ENCODE measurements at places on chromosomes 12 and 14. TPM values are rescaled to one million over a fixed set of nuclear protein-coding genes. Genes with fewer than 3 reads are reported as not detected.

DNA sequence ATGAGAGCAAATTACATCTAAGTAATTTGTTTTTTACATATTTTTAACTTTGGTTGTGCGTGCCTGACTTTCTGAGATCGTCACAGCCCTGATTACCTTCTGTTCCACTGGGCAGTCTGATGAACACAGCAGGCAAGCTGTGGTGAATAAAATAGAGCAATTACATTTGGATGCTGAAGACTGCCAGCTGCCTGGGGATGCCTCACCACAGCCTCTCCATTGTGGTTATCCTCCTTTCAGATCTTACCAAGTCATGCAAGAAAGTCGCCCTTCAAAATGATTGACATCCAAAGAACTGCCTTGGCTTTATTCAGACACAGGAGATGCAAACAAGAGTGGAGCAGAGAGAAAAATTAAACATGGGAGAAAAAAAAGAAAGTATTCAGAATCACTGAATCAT is 456.6 kb upstream of the TMPO start:
- DNase-seq, result no peak

GRCh38 chr12:48969833-48970701 is 1.5 kb downstream of the WNT10B start:
- no peak for DNase-seq

- peak; percentile 11 for DNase-seq
Observed at GRCh38 chr12:92363295-92364146, 217.9 kb upstream of the BTG1 start.

GRCh38 chr14:103879570-103880347 is 32.4 kb upstream of the PPP1R13B start:
- no peak for DNase-seq

GRCh38 chr14:22213120-22213519 is 375.9 kb downstream of the DAD1 start:
- DNase-seq, result no peak

DNA sequence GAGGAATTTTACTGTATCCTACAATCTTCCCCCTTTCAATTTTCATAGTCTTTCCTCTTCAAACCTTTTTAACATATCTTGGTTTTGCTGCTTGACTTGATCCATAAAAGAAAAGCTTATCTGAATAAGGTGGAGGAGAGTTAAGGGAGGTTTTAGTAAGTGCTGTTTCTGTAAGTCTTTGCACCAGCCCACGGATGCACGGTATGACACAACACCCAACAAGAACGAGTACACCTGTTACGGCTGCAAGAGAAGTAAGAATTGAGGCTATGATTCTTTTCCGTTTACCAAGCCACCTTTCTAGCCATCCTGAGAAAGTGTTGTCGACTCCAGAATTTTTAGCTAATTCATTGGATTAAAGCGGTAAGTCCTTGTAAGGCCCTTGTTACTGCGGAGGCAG is 26.1 kb upstream of the CPNE8 start:
- no peak for DNase-seq

- DNase-seq, result no peak
Observed at GRCh38 chr14:32587461-32587860, 258.4 kb downstream of the AKAP6 start.

GRCh38 chr12:90366286-90366685 is 588.7 kb downstream of the CCER1 start:
- DNase-seq, result no peak

- no peak for DNase-seq
Observed at GRCh38 chr12:81617915-81618314, 141.2 kb downstream of the PPFIA2 start.

GRCh38 chr12:87815771-87816585 is 213.2 kb downstream of the C12orf50 start:
- no peak for DNase-seq

- DNase-seq, result no peak
Observed at GRCh38 chr12:111574797-111575443, 24.2 kb downstream of the ATXN2 start.

GRCh38 chr12:119742700-119743099 is 74.8 kb downstream of the PRKAB1 start:
- no peak for DNase-seq

DNA sequence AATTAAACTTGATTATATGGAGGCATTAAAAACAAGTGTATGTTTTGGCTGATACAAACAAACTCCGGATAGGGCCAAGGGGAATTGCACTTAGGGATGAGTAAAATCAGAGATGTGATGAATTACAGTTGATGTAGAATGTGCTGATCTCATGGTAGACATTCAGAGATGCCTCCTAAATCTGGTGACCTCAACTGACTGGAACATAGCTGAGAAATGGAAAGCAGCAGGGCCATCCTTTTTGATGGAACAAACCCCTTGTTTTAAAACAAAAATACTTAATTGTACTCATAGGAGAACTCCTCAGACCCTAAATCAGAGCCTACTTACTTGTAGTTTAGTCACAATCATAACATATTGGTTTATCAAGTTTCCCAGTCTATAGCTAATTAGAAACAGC is 122.8 kb downstream of the C12orf75 start:
- DNase-seq, result no peak

DNA sequence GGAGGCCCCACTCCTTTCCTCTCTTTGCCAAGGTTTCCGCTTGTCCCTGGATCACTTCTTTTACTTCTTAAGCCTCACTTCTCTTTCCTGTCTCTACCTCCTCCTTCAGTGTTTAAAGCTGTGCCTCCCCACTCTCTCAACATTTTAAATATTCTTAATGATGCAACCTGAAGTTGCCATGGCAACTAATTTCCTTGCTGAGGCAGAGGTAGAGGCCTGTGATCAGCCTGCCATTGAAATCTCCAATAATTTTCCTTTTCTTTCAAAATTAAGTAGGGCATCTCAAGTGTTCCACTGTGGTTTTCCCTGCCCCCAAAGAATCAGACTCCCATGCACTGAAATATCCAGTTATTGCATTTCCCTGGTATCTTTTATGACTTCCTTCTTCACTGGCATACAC is 108.6 kb upstream of the VRK1 start:
- no peak for DNase-seq

DNA sequence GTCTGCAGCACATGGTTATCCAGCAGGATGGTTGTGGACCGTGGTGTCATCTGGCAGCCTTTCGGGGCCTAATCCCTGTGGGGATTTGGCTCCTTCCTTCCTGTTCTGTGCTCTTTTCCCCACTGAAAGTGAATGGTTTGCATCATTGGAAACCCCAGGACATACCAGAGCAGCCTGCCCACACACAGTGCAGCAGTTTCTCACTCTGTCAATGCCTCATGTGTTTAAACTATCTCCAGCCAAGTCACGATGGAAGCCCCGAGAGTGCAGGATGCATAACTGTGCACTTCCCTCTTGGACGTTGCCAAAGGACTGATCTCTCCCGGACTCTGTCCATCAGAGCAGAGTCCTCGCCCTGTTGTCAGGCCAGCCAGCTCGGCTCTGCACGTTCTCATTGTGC is 29.0 kb upstream of the AMN start:
- peak; percentile 2 for DNase-seq

- peak; percentile 20 for DNase-seq
Observed at GRCh38 chr12:38905480-38906351, at the start of gene CPNE8. TSS of gene CPNE8 (minus strand) at chr12:38905591. CDS start at chr12:38905534, 57 bp downstream.

- DNase-seq, result no peak
Observed at GRCh38 chr12:129001826-129002225, 148.5 kb downstream of the GLT1D1 start.

DNA sequence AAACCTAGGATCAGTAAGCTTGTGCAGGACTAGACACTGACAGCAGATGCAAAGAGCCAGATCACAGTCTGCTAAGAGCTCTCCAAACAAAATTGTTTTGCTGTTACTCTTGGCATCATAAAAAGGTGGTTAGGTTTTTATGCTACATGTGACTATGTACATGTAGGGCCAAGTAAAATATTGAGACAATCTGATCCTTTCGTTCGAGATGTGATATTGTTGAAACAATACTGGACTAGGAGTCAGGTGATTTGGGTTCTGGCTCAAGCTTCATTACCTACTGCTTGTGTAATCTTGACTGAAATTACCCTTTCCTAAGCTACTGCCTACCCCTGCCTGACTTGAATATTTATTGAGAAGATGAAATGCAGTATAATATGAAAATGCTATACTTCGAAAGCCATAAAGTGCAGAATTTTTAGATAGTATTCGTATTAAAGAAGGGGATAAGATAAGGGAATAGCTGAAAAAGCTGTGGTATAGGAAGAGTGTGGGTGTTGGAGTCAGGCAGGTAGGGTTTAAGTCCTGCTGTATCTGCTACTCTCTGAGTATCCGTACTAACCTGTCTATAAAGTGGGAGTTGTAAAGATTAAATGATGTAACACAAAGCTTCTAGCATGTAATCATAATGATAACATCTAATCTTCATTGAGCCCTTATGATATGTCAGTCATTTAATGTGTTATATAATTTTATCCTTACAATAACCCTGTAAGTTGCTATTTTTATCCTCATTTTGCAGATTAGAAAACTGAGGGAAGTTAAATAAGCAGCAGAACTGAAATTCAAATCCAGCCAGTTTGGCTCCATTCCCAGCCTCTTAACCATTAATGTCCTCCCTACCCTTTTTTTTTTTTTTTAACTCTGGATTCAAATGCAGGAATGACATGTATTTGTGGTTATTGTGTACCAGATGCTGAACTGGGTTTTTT is 38.6 kb upstream of the ATF1 start:
- DNase-seq, result no peak

DNA sequence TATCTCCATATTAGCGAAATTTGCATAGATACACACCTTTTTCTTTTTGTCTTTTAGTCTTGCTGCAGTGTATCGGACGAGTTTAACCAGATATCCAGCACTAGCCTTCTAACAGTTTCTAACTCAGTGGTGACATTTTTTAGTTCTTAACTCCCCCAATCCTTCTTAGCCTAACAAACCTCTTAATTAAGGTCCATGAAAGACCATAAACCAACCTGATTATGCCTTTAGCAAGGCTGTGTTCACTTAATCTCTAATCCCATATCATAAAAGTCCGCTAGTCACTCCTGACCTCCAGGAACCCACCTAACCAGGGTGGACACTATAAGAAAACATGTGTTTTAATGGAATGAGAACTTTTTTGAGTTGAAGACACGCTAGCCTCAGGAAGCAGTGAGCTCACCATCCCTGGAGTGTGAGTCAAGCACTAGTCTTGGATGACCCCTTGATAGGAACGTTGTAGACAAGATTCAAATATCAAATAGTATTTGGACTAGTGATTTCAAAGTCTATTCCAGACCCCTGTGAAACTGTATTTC is 9.5 kb downstream of the CDKN1B start:
- DNase-seq, result no peak

DNA sequence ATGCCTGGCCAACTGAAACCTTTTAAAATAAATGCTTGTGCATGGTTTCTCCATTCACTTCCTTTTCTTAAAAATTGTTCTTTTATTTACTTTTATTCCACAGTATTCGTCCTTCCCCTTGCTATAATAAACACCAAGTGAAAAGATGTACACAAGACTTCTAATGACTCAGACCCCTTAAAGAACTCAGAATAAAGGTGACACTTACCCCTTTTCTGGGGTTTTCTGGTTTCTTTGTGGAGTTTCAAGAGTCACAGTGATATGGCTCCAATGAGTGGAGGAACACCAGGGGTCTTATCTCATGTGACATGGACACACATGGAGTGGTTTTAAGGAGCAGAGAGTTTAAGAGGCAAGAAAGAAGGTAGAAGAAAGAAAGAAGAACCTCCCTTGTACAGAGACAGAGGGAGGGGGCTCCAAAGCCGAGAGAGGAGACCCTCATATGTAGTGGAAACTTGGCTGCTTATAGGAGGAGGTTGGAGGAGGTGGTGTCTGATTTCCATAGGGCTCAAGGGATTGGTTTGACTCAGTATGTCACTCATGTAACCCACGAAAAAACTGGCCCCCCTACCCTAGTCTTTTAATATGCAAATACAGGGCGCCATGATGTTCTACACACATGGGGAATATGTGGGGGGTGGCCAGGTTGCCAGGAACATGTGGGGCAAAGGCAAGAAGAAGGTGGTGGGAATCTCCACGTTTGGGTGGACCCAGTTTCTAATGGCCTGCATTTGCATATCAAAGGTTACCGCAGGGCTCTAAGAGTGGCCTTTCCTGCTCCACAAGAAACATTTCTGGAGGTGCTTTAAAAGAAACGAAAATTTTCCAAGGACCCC is 22.1 kb upstream of the CD69 start:
- no peak for DNase-seq

DNA sequence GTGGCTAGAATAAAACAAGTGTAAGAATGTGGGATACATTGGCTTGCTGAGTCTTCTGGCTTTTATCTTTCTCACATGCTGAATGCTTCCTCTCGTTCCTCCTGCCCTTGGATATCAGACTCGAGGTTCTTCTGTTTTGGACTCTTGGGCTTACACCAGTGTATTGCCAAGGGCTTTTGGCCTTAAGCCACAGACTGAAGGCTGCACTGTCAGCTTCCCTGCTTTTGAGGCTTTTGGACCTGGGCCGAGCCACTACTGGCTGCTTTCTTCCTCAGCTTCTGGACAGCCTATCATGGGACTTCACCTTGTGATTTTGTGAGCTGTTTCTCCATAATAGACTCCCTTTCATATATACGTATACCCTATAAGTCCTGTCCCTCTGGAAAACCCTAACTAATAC is 300.9 kb upstream of the STXBP6 start:
- DNase-seq, result no peak

DNA sequence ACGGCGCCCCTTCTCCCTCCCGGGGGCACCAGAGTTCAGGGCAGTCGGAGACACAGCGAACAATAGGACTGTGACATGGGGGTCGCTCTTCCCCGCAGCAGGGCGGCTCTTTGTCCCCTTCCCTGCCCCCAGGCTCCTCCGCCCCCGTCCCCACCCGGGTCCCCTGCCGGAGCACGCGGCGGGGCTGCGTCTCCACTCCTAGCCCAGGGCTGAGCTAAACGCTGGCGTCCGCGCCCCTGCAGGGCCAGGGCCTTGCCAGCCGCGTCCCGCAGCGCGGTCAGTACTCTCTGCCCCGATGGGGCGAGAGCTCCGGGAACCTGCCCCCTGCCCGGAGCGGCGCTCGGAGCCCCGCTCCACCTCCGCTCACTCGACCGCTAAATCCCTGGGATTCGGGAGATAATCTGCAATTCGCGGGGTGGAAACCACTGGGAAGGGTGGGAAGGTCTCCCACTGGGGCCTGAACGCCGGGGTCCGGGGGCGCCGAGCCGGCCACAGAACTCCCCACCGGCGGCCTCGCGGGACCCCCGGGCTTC is 825 bp upstream of the CCDC85C start:
- DNase-seq, result no peak

DNA sequence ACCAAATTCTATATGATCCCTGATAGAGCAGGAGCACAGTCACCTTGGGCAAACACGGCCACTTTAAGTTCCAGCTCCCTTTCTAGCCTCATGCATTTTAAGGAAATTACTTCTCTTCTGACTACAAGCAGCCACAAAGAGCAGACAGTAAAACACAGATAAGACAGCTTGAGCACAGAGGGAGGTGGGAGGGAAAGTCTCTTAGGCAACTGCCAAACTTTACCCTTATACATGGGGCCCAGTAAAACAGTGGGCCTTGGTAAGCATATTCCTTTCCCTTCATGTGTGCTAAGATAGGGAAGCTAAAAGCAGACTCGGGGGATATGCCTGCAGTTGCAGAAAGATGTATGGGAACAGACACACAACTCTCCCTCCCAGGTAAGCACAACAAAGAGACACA is 235.9 kb downstream of the CPNE8 start:
- DNase-seq, result no peak

The MANSC4 gene
- total RNA-seq, result not detected

The RERGL gene
- 2.0 TPM for total RNA-seq

The ASIC1 gene
- total RNA-seq, result 2.7 TPM

The CD27 gene
- 0.26 TPM for total RNA-seq

The GLIPR1L2 gene
- total RNA-seq, result 2.4 TPM

The FOXN3 gene
- total RNA-seq, result 38.5 TPM

The GLI1 gene
- 11.5 TPM for total RNA-seq

The SERPINA3 gene
- total RNA-seq, result 3.5 TPM

The P2RX2 gene
- not detected for total RNA-seq

The RPS6KA5 gene
- total RNA-seq, result 19.8 TPM

The PZP gene
- 1.7 TPM for total RNA-seq

The CAPS2 gene
- 17.2 TPM for total RNA-seq

The ARID4A gene
- total RNA-seq, result 39.5 TPM

Data from urinary bladder (tissue), 4 donors.